A549 treated with CORT108297 at 1 μM for 4 hours (cell line): ENCODE measurements at places on chromosomes 11 and 22. TPM values are rescaled to one million over a fixed set of nuclear protein-coding genes. Genes with fewer than 3 reads are reported as not detected.

Gene LRRC74B
- not detected in 5 replicates for total RNA-seq

Gene DERL3
- total RNA-seq = 0.17 to 1.6 TPM (median 0.34 TPM) in 5 replicates

Gene ZNF214
- 0.57 to 1.1 TPM (median 0.79 TPM) in 5 replicates for total RNA-seq

Gene KCNK7
- total RNA-seq = 0.29 to 1.0 TPM (median 0.76 TPM) in 4 of 5 replicates, not detected in the other

Gene FGF4
- not detected in 5 replicates for total RNA-seq

Gene OR8A1
- total RNA-seq = not detected in 5 replicates

Gene CNTN5
- not detected in 5 replicates for total RNA-seq

Gene TMEM45B
- total RNA-seq = 0.06 to 0.31 TPM (median 0.10 TPM) in 5 replicates
